CD4-positive, CD25-positive, alpha-beta regulatory T cell (primary cell): ENCODE measurements at places on chromosomes 7 and 10. TPM values are rescaled to one million over a fixed set of nuclear protein-coding genes. Genes with fewer than 3 reads are reported as not detected.

The EVX1 gene
- polyA plus RNA-seq: not detected

The GAD2 gene
- not detected for polyA plus RNA-seq

DNA sequence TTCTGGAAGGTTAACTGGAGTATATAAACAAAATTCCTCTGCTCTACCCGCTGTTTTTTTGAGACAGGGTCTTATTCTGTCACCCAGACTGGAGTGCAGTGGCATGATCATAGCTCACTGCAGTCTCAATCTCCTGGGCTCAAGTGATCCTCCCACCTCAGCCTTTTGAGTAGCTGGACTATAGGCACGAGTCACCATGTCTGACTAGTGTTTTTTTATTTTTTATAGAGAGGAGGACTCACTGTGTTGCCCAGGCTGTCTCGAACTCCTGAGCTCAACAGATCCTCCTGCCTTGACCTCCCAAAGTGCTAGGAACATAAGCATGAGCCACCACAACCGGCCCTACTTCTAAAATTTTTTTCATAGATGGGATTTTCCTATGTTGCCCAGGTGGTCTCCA is 2.2 kb downstream of the RAB18 start:
- H3K36me3 ChIP-seq: peaks cover 18% of the 10 kb centered on the region
- H3K27me3 ChIP-seq: no peaks in the 10 kb centered on the region
- DNase-seq: no peak

DNA sequence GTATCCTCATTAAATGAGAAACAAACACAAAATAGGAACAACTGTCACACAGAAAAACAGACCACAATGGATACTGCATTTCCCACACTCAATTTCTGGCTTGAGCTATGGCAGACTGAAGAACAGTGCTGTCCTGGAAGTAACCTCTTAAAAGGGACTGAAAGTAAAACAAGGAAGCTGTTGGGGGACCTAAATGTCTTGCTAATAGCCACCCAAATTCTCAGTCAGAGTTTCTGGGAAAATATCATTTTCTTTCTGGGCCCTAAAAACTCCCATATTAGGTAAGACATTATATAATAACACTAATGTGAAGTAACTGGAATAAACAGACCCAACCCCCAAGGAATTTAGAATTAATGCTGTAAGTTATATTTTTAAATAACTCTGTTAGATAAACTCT is 80.9 kb upstream of the TFEC start:
- no peaks in the 10 kb centered on the region for H3K4me1 ChIP-seq
- H3K36me3 ChIP-seq: no peaks in the 10 kb centered on the region
- no peak overlapping the region for H3K27ac ChIP-seq
- no peak for DNase-seq

The GCK gene
- 0.64 TPM for polyA plus RNA-seq

The SH2D4B gene
- not detected for polyA plus RNA-seq

The MNX1 gene
- not detected for polyA plus RNA-seq

DNA sequence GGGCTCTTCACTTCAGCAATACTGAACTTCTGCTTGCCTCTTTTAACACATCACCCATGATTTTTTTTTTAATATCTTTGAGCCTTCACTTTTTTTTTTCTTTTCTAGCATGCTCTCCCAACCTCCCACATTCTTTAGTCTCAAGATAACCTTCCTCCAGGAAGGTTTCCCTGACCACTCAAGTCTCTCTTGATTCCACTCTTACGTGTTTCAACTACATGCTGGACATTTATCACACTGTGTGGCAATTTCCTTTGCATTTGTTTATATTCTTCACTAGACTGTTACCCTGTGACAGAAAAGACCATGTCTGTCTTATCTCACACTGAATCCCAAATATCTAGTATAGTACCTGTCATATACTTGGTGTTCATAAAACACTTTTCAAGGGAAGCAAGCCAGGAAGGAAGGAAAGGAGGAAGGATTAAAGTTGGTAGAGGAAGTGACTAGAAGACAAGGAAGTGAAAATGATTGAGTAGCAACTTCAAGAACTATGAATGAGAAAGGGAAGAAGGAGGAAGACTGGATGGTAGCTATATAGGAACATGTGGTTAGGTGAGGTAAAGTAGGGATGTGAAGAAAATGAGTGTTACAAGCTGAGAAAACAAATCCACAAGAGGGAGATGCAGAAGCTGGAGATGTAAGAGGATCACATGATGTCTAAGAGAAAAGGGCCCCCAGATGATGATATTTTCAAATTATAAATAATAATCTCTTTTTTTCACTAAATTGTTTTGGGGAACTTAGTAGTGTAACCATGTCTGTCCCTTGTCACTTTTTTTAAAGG is 40.4 kb downstream of the IFIT5 start:
- H3K36me3 ChIP-seq: no peaks in the 10 kb centered on the region
- no peak overlapping the region for H3K27ac ChIP-seq
- H3K4me1 ChIP-seq: no peaks in the 10 kb centered on the region
- peaks cover 3% of the 10 kb centered on the region for H3K27me3 ChIP-seq

DNA sequence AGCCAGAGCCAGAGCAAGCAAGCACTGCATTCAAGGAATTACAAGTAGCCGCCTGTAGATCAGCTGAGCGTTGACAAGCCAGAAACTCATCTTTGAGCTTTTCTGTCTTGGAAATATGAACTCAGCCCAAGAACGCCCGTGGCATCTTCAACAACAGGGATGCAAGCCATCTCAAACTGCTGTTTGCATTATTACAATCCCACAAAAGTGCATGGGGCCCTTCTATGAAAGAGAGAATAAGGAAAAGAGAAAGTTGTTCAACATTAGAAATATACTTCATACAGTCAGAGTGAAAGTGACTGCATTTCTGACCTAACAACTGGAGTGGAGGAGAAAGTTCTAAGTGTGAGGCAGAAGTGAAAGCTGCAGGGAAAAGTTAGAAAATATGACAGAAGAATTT is 6.5 kb downstream of the SGCE start:
- no peaks in the 10 kb centered on the region for H3K36me3 ChIP-seq
- H3K4me3 ChIP-seq: no peak overlapping the region

- no peak overlapping the region for H3K27ac ChIP-seq
- H3K27me3 ChIP-seq: no peaks in the 10 kb centered on the region
- H3K4me1 ChIP-seq: no peaks in the 10 kb centered on the region
- no peaks in the 10 kb centered on the region for H3K36me3 ChIP-seq
- no peak for DNase-seq
- H3K4me3 ChIP-seq: no peak overlapping the region
Measured at GRCh38 chr10:51907361-51907760, 208.0 kb upstream of the CSTF2T start.

DNA sequence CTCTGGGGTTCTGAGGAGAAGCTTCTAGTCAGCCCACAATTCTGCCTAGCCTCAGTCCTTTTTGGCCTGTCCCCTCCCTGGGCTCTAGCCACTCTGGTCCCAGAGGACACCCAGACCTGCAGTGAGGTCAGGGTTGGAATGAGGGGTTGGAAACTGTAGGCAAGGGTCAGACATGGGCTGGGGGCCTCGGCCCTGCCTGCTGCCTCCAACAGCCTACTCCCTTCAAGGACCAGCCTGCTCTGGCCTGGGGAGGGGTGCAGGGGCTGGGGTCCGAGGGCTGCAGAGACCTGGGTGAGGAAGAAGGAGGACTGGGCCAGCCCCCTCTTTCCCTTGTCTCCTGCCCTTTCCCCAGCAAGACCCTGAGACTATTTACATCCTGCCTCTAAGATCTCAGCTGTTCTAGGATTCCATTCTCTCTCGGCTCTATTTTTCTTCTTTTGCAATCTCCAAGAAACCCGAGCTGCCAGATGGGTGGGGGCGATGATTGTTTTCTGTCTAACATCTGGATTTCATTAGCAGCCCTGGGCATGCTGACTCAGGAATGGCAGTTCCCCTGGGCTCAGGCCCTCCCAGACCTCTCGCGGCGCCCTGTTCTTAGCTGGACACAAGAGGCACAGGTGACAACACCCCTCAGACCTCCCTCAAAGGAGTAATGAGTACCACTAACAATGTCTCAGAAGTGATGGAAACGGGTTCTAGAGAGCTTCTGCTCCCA is 23.1 kb downstream of the ZCCHC24 start:
- no peak overlapping the region for H3K4me3 ChIP-seq
- no peaks in the 10 kb centered on the region for H3K27me3 ChIP-seq
- no peaks in the 10 kb centered on the region for H3K36me3 ChIP-seq
- no peak for DNase-seq

- no peaks in the 10 kb centered on the region for H3K4me1 ChIP-seq
- no peaks in the 10 kb centered on the region for H3K27me3 ChIP-seq
- no peak overlapping the region for H3K4me3 ChIP-seq
- H3K36me3 ChIP-seq: no peaks in the 10 kb centered on the region
Measured at GRCh38 chr7:139620676-139621344, 97.3 kb downstream of the CLEC2L start.

DNA sequence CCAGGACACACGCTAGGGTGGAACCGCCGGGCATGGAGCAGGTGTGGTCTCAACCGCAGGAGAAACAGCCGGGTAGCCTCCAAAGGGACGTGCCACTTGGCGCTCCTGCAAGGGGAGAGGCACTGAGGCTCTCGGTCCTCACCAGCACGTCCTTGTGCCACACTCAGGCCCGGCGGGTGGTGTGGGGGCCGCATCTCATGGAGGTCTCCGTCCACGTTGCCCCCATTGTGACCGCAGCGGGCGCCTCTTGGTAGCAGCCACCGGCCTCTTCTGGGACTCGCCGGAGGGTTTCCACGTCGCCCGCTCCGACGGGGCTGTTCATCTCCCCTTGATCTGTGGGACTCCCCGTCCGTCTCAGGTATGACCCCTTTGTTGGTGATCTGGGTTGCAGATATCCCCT is 49.2 kb upstream of the ELFN1 start:
- DNase-seq: no peak
- H3K4me3 ChIP-seq: no peak overlapping the region
- H3K27me3 ChIP-seq: no peaks in the 10 kb centered on the region
- no peaks in the 10 kb centered on the region for H3K4me1 ChIP-seq
- H3K27ac ChIP-seq: no peak overlapping the region
